ENCODE measurements at places on chromosomes 5 and 9.

DNA sequence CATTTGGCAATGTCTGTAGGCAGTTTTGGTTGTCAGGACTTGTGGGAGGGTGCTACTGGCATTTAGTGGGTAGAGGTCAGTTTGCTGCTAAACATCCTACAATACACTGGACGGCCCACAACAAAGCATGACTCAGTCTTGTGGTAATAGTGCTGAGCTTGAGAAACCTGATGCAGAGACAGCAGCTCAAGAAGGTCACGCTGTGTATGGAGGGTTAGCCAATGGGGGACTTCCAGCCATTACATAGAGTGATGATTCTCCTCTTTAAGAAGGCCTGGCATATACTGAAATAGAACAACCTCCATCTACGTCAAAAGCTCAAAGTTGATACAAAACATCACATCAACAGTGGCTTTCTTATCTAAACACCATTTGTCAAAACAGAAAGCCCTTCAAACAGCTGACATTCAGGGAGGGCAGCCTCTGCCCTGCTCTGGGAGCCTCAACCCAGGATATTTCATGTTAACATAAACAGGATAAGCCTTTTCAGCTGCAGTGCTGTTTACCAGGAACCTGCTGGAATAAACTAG is 143.0 kb downstream of the GPBP1 start:
- DNase-seq: peak; percentile 44

- DNase-seq: no peak
Measured at GRCh38 chr9:89494199-89494598, 3.7 kb downstream of the SEMA4D start.

DNA sequence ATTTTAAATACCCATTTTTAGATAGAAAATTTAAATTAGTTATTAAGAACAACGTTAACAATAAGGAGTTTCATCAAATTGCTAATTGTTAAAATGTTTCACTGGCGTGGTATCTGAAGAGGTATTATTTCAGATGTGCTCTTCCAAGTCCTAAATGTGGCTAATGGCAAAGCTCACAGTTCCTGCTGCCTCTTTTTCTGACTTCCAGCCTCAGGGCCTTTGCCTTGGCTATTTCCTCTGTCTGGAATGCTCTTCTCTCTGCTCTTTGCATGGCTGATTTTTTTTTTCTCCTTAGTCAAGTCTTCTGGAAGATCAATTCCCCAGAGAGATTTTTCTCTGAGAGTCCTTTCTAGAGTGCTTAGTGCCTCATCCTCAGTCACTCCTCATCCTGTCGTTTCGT is 9.6 kb upstream of the SSBP2 start:
- DNase-seq: no peak

DNA sequence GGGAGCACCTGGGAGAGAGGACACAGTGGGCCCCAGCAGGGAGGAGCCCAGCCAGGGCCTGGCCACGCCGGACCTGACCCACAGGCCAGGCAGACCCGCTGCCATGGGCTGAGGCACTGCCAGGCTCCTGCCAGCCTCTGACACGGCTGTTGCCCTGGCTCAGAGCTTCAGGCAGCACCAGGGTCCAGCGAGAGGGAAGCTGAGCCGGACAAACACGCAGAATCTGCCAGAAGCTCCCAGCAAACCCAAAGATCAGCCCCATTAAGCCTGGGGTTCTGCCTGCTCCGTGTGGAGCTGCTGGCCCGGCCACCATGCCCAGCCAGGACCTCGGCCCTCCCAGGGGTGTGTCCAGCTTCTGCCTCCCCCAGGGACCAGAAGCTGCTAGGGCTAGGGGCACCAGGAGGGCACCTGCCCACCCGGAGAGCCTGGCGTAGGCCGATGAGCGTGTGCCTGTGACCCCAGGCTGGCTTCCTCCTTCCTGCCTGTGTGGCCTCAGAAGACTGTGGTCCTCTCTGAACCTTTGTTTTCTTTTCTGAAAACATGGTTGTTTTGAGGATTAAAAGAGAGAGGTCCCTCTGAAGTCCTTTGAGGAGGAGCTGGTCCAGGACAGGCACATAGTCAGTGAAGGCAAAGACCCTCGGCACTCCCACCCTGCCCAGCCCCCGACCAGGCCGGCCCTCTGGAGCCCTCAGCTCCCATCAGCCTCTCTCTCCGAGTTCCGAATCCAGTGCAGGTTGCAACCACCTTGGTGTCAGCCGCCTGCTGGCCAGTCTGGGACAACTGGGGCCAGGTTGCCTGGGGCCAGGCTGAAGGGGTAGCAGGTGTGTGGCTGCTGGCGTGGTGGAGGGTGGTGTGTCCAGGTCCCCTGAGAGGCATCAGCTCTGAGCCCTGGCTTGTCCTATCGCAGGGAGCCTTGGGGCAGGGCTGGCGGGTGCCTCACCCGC is 39.6 kb downstream of the KCNT1 start:
- no peak for DNase-seq

DNA sequence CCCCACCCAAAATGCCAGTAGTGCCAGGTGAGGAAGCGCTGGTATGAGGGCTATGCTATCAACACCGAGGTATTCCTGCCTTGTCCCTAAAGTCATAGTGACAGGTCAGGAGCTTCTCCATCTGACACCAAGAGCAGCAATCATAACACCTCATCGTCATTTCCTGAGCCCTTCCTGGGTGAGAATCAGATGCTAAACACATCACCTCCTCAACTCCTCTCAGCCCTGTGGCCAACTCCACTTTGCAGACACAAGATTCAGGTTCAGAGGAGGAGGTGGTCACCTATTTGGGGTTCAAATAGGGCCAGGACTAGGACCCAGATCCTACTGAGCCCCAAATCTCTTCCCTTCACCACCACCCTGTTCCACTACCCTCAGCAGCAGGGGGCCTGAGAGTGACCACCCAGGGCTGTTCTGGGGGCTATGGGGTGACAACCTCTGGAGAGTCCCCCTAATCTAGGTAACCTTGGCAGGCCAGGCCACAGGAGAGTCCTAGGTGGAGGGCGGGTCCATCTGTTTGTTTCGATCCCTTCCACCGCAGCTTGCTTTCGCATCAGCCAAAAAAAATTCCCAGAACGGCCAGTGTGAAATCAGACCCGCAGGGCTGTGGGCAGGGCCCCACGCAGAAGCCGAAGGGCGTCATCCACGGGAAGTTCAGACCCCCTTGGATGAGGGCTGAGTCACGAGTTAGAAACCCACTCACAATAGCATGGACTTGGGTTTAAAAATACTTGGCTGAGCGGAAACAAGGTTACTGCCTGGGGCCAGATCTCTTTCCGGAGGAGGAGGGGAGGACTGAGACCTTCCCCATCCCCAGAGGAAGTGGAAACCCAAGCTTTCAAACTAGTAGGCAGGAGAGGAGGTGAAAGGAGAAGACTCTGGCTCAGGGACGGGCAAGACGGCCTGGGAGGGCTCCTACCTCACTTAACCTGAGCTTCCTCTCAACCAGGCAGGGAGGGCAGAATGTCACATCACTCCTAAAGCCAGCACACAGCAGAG is 8.7 kb downstream of the STK10 start:
- DNase-seq: peak; percentile 69

DNA sequence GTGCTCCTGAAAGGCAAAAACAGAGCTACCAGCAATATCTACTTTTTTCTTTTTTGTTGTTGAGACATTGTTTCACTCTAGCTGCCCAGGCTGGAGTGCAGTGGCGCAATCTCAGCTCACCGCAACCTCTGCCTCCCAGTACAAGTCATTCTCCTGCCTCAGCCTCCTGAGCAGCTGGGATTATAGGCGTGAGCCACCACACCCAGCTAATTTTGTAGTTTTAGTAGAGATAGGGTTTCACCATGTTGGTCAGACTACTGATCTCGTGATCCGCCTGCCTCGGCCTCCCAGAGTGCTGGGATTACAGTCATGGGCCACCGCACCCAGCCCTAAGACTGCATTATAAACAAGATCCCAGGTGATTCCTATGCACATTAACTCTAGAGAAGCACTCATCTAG is 17.0 kb downstream of the PLPP1 start:
- no peak for DNase-seq

DNA sequence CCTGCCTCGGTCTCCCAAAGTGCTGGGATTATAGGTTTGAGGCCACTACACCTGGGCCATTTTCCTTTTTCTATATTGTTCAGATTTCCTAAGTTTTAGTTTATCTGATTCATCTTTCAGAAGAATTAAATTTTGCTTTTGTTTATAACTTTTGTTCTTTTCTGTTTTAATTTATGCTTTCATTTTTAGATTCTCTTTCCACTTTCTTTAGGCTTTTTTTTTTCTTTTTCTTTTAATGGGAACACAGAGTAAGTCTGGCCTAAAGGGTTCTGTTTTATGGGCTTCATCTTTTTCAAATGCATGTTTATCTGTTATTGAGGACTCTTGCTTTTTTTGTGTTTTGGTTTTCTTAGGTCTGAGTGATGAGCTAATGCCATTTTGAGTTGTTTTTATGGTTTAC is 42.1 kb downstream of the SNX30 start:
- DNase-seq: no peak

DNA sequence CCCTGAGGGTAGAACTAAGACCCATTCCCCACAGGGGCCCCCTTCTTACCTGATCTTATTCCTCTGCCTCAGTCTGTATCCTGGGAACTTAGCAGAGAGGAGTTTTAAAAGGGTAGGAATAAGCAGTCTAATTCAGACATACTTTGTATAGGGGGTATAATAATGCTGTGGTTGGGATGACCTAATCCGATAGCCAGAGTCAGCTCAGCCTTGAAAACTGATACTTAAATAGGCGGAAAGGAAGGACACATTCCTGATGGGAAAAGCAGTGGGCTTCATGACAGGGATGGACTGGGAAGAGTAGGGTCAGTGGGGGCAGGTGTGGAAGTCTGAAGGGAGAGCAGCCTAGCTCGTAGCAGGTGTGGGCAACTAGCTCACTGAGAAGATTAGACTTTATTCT is 52.2 kb upstream of the TESK1 start:
- DNase-seq: no peak

DNA sequence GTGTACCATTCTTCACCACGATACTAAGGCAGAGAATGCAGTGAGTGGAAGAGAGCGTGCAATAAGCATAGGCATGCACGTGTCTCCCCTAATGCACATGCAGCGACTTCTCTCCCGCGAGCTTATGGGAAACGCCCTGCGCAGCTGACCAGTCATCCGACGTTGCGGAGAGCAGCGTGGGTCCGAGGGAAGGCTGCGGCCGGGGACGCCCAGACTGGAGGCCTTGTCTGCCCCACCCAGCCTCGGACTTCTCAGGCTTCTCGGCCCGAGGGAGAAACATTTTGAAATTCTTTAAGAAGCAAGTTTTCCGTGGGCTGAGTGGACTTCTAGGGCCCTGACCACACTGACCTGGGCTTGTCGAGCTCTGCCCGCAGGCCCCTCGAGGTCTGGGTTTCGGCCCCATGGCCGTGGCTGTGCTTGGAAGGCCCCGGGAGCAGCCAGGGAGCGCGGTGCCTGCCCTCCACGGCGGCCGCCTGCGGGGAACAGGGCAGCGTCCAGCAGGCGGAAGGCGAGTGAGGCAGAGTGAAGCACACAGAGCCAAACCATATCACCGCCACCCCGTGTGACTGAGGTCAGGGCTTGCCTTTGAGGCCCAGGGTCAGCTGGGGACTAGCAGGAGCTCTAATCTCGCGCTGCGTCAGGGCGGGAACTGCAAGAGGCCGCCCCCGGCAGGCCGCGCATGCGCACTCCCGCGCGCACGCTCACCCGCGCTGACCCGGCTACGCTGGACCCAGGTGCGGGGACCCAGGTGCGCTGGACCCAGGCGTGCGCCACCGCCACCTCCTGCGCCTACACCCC is 60.0 kb upstream of the IRX1 start:
- DNase-seq: no peak

DNA sequence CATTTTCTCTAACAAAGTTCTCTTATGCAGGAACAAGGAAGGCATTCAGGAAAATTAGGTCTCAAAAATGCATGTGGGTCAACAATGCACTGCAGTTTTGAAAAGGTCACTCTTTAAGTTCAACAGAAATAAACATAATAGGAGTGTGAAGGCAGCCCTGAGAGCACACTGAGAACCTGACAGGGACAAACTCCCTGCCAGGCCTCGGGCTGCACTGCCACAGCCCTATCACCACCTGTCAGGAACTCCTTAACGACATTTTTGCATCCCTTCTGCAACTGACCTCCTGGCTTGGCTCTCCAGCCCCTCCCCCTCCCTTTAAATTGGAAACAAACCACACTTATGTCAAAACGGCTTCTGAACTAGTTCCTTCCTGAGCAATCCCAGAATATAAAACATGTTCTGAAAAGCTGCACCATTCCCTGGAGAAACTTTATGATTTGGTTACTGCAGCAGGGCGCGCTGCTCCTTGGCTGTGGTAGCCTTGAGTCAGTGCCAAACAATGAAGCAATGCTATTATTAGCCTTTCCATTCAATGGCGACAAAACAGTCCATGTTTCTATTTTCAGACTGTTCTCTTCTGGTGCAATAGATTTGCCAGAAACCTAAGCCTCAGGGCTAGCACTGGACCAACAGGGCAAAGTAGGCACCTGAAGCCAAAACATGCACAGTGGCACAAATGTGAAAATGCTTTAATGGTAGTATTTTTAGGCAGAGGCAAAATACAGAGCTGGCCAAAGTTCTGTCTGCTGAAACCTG is 160.1 kb upstream of the ZNF608 start:
- no peak for DNase-seq

- DNase-seq: no peak
Measured at GRCh38 chr9:94757158-94757557, 30.7 kb downstream of the AOPEP start.

Measured in T-helper 2 cell treated with Interferon-gamma antibody and Interleukin-4, amounts not matched to agents 5 μg/mL and 100 μg/mL, for 36 hours (primary cell).